ENCODE measurements at places on chromosomes 11 and 22.

DNA sequence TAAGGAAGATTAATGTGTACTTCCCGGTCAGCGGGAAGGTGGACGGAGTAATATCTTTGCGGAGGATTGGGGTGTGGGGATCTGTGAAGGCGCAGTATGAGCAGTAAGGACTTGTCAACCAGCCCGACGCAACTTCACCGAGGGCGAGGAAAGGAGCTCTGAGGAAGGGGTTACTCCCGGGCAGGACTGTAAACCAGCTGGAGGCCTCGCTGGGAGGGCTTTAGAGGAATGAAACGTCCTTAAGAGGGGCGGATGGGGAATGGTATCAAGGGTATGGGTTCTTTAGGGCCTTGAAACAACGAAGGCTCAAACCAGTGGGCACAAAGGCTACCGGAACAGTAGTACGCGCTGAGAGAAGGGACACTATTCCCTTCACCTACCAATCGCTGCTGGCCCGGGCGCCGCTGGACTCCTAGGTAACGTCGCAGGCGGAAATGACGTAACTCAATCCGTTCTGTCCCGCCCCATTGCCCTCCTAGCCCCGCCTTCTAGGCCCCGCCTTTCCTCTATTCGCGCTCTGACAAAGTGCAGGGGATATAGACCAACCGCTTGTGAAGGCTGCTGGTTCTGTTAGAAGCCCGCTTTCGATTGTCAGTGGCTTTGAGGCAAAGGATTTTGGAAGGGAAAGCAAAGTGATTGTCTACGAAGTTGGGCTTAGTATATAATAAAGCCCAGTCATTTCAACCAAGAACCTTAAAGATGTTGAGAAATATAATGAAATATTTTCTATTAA is at the start of gene C11orf65:
Gene C11orf65 (minus strand): TSS at position 439 of the 733 bp plus-strand sequence. CDS start 5,970 bp downstream, outside the sequence.
- DNase-seq, result peak; percentile 98

DNA sequence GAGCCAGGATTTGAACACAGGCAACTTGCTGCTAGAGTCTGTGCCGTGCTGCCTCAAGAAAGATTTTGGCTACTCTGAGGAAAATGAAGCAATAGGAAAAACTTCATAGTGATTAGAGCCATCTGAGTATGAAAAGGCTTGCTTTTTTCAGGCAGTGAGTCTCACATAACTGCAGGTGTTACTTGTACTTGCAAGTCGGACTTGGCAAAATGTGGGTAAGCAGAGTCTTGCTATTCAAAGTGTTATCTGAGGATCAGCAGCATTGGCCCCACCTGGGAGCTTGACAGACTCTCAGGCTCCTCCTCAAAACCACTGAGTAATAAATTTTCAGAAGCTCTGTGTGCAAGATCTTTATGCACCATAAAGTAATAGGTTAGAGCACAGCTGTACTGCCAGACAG is 18.1 kb downstream of the RNF141 start:
- DNase-seq, result no peak

DNA sequence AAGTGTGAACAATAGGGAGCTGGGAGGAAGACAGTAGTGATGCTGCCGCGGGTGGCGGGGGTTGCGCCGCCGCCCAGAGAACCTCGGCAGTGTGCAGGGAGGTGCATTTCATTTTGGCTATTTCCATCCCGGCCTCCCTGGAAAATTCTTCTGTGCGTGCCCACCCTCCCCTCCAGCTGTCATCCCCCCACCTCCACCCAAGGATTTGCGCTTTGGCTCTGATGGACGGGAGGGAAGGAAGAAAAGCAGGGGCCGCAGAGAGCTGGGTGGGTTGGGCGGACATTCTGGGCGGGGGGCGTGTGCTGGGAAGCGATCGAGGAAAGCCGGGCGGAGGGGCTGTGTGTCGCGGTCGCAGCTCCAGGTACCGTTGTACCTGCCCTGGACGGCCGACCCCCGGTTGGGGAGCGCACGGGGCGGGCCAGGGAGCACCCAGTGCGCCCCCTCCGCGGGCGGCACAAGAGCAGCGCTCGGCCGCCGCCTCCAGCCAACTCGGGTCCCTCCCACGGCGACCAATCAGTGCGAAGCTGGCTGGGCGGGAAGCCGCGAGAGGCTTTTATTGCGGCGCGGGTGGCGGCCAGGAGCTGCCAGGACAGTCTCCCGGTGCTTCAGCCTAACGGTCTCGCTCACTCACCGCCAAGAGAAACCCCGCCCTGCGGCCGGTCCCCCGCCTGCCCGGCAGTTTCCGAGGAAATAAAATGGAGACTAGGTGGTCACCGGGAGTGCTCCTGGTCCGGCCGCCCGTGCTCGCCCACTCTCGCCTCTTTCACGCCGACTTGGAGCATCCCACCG is 1.6 kb downstream of the NCAM1 start:
- DNase-seq, result peak; percentile 8

- DNase-seq, result no peak
These were observed 310.2 kb downstream of the DDX10 start for GRCh38 chr11:108975026-108975425.
